Caudate nucleus (tissue), 63 donors: ENCODE measurements at places on chromosomes 3 and 15.

GRCh38 chr3:50388016-50388719, 28.8 kb upstream of the TMEM115 start:
- DNase-seq, result no peak

- no peak for DNase-seq
Observed at GRCh38 chr15:76492538-76492937, 156.0 kb downstream of the ISL2 start.

- DNase-seq, result no peak
Observed at GRCh38 chr3:132265488-132265887, 51.7 kb upstream of the ACP3 start.

DNA sequence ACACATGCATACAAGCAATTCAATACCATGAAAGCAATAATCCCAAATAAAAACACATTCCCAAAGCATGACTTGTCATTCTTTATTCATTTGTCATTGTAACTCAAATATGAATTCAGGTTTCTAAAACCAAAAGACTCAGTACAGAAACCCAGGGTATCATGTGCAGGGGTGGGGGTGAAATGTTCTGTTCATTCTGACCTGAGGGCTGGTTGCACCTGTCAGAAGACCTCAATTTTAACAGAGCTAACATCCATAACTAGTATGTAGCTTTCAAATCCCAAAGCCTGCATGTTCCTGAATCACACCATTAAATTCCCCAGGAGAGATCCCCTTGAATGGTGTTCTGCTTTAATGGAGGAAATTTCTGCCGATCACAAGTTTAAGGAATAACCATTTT, 738.7 kb downstream of the MCTP2 start:
- no peak for DNase-seq
